ENCODE measurements at places on chromosomes 13 and 19. TPM values are rescaled to one million over a fixed set of nuclear protein-coding genes. Genes with fewer than 3 reads are reported as not detected.

CYP4F2 gene
- not detected for total RNA-seq

FUT3 gene
- total RNA-seq, result not detected

PROZ gene
- total RNA-seq, result not detected

EBI3 gene
- not detected for total RNA-seq

- H3K4me1 ChIP-seq, result no peaks in the 10 kb centered on the region
- no peaks in the 10 kb centered on the region for H3K27me3 ChIP-seq
- DNase-seq, result no peak
- H3K27ac ChIP-seq, result no peak overlapping the region
- peaks cover 31% of the 10 kb centered on the region for H3K36me3 ChIP-seq
These were observed 109.7 kb downstream of the PAN3 start for GRCh38 chr13:28248080-28248479.

DNA sequence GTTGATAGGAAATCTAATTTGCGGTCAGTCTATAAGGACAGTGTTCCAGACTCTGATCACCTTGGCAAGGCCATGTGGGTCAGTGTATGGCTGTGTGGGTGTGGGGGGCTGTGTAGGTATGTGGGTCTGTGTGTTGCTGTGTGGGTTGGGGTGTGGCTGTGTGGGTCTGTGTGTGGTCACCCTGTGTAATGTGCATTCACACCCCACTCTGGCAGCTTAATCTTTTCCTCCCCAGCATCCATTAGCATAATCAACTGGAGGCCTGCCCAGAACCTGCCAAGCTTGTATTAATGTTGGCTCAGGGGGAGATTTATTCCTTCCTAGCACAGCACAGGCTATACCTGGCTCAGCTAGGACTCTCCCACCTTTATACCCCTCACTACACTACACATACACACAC lies 203.2 kb downstream of the TUBA3C start:
- no peaks in the 10 kb centered on the region for H3K4me1 ChIP-seq
- peaks cover 2% of the 10 kb centered on the region for H3K36me3 ChIP-seq
- H3K4me3 ChIP-seq, result no peak overlapping the region
- H3K27me3 ChIP-seq, result no peaks in the 10 kb centered on the region

DNA sequence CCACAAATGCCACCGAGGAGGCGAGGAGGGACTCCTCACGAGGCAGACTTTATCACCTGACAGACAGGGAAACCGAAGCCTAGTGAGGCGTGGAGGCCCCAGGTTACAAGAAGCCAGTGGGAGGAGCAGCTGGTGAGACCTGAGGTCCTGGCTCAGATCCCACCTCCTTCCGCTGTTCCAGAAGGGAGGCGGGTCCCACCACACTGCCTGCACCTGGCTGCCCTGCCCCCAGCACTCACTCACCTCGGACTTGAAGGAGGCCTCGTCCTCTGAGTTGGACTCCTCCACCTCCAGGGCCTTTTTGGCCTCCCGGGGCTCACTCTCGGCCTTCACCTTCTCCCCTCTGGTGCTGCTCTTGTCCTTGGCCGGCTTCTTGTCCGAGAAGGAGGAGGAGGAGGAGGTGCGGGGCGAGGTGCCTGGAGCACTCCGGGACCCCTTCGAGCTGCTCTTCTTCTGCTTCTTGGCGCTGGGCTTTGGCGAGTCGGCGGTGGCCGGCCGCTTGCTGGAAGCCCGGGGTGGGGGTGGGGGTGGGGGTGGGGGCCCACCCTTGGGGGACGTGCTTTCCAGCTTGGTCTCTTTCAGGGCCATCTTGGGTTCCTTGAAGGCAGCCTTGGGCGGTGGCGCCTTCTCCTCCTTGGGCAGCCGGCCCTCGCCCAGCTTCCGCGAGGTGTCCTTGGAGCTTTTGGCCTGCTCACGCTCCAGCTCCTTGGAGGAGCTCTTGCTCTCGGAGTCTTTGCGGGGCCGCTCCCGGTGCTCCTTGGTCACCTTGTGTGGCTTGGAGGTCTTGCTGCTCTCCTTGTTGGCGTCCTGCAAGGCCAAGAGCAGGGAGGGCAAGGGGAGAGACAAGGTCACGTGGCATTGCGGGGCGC lies 57.7 kb downstream of the MLLT1 start:
- no peaks in the 10 kb centered on the region for H3K27me3 ChIP-seq
- peaks cover 8% of the 10 kb centered on the region for H3K4me1 ChIP-seq
- H3K36me3 ChIP-seq, result peaks cover 4% of the 10 kb centered on the region
- DNase-seq, result no peak
- H3K27ac ChIP-seq, result no peak overlapping the region

GRCh38 chr13:50162001-50162400 lies 146.8 kb downstream of the KCNRG start:
- peaks cover 1% of the 10 kb centered on the region for H3K36me3 ChIP-seq
- peaks cover 9% of the 10 kb centered on the region for H3K4me1 ChIP-seq
- DNase-seq, result no peak
- H3K27me3 ChIP-seq, result no peaks in the 10 kb centered on the region

DNA sequence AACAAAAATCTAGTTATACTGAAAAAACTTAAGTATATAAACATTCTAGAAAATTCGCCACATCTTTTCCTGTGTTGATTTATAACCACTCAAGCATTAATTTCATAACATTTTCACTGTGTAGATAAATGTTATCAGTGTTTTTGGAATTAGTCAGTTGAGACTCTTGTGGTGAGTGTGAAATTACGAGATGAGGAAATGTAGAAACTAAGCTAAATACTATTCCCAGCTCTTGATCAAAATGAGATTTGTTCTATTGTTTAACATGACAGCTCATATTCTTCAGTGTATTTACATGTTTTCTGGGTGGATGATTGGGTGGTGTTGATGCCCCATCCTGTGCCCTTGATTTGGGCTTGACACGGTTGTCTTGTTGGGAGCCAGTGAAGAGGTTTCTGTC lies 406.8 kb downstream of the DACH1 start:
- H3K4me3 ChIP-seq, result no peak overlapping the region
- peaks cover 5% of the 10 kb centered on the region for H3K36me3 ChIP-seq
- H3K27ac ChIP-seq, result peak overlapping the region; percentile 5
- peaks cover 1% of the 10 kb centered on the region for H3K4me1 ChIP-seq
- no peak for DNase-seq
- H3K27me3 ChIP-seq, result no peaks in the 10 kb centered on the region

DNA sequence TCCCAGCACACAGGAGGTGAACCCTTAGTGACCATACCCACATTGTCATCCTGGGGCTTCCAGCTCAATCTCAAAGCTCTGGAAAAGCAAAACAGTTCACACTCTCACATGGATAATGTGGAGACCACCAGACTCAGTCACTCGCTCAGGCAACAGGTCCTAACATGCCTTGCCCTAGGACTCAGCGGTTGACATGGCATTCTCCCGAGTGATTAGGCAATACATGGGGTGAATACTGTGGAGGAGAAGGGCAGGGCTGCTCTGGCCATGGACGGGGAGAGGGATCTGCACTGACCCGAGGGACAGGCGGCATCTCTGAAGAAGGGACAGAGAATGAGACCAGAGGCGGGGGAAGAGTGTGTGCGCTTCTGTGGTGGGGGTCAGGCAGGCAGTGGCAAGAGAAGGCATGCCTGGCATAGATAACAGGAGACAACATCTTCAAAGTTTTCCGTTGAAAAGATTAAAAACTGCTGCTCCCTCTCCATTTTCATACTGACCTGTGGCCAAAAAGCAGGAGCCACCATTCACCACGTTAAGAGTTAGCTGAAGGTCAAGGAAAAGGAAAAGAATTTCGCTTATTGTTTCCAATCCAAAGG lies 44.5 kb upstream of the EPHX3 start:
- H3K36me3 ChIP-seq, result peaks cover 2% of the 10 kb centered on the region
- peaks cover 36% of the 10 kb centered on the region for H3K4me1 ChIP-seq
- no peaks in the 10 kb centered on the region for H3K27me3 ChIP-seq

DNA sequence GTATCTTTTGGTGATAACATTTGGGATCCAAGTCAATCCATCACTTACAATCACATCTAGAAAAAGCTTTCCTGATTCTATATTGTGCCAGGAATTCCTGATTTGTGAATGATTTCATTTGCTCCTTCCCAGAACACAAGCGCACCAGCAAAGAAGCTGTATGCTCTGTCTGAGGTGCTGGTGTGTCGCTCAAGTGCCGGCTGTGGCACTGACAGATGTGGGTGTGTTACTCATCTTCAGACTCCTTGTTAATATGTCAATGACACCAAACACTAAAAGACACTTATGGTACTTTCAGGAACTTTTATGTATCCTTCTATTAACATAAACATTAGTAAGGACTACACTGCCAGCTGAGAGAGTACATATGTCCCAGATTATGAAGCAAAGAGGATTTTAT lies 429.1 kb downstream of the ITGBL1 start:
- no peaks in the 10 kb centered on the region for H3K27me3 ChIP-seq
- no peak overlapping the region for H3K4me3 ChIP-seq

- H3K4me1 ChIP-seq, result peaks cover 25% of the 10 kb centered on the region
- H3K27ac ChIP-seq, result peak overlapping the region; percentile 98
- H3K36me3 ChIP-seq, result no peaks in the 10 kb centered on the region
- peak overlapping the region; percentile 84 for H3K4me3 ChIP-seq
- DNase-seq, result no peak
These were observed 8.6 kb upstream of the MKNK2 start for GRCh38 chr19:2059422-2060201.
